Forelimb muscle (tissue), 1 donor: ENCODE measurements at places on chromosomes 2 and 18. TPM values are rescaled to one million over a fixed set of nuclear protein-coding genes. Genes with fewer than 3 reads are reported as not detected.

CCL20 gene
- polyA plus RNA-seq, result 0.49 TPM

NAT8 gene
- 0.29 TPM for polyA plus RNA-seq

TDRD15 gene
- not detected for polyA plus RNA-seq

- DNase-seq, result no peak
Measured at GRCh38 chr2:43452318-43452731, 143.5 kb downstream of the THADA start.

GRCh38 chr2:148814860-148815419 is 60.1 kb upstream of the KIF5C start:
- DNase-seq, result no peak

DNA sequence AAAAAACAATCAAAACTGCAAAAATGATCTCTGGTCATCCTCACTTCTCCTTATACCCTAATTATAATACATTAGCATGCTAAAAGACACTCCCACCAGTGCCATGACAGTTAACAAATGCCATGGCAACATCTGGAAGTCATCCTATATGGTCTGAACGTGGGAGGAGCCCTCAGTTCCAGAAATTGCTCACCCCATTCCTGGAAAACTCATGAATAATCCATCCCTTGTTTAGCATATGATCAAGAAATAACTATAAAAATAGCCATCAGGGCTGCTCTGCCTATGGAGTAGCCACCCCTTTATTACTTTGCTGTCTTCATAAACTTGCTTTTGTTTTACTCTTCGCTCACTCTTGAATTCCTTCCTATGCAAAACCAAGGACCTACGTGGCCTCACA is 5.7 kb upstream of the C2orf80 start:
- DNase-seq, result no peak

DNA sequence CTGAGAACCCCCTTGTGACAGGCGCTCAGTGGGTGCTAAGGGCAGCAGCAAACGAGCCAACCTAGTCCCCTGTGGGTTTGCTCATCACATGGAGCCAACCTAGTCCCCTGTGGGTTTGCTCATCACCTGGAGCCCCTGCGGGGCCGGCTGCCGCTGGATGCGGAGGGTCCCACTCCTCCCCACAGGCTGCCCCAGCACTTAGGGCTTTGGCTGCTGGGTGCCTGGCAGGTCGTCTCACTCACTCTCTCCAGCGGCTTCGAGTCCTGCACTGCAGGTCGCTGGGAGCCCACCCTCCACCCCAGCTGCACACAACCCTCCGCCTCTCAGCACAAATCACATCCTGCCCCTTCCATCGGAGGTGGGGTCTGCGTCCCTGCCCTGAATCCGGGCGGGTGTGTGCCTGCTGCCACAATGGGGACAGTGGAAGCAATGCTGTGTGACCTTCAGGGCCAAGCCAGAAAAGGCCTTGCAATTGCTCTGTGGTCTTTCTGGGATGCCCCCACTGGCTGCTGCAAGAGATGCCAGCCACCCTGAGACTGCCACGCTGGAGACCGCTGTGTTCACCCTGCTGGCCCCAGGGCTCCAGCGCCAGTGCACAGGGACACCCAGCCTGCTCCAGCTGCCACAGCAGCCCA is 248.1 kb upstream of the SALL3 start:
- no peak for DNase-seq
